Kidney (tissue), 22 donors: ENCODE measurements at places on chromosomes 16 and 17. TPM values are rescaled to one million over a fixed set of nuclear protein-coding genes. Genes with fewer than 3 reads are reported as not detected.

GRCh38 chr17:160336-160735 lies 21.1 kb downstream of the DOC2B start:
- peak; percentile 22 for DNase-seq

- no peak for DNase-seq
Observed at GRCh38 chr17:39626171-39627046, at the start of gene PPP1R1B. TSS of gene PPP1R1B (plus strand) at chr17:39626952. CDS start at chr17:39627393, 441 bp downstream.

GRCh38 chr16:29775742-29776408 lies 2.2 kb upstream of the ZG16 start:
- no peak for DNase-seq

- no peak for DNase-seq
Observed at GRCh38 chr16:87333101-87333500, 15.9 kb upstream of the C16orf95 start.

DNA sequence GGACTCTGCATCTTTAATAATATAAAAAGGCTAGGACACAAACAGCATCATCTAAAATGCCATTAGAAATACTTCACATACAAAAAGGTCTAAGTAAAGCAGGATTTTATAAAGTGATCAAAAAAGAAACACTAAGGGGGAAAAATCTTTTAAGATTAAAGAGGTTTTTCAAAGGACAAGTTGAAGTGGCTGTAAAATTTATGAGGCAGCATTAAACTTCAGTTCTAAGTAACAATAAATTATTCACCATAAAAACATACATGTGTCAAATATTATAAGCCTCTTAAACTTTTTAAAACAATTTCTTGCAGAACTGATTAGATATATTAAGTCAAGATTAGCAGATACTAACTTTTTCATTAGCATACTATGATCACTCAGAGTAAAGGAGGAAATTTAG lies 20.8 kb downstream of the CEP112 start:
- no peak for DNase-seq

DNA sequence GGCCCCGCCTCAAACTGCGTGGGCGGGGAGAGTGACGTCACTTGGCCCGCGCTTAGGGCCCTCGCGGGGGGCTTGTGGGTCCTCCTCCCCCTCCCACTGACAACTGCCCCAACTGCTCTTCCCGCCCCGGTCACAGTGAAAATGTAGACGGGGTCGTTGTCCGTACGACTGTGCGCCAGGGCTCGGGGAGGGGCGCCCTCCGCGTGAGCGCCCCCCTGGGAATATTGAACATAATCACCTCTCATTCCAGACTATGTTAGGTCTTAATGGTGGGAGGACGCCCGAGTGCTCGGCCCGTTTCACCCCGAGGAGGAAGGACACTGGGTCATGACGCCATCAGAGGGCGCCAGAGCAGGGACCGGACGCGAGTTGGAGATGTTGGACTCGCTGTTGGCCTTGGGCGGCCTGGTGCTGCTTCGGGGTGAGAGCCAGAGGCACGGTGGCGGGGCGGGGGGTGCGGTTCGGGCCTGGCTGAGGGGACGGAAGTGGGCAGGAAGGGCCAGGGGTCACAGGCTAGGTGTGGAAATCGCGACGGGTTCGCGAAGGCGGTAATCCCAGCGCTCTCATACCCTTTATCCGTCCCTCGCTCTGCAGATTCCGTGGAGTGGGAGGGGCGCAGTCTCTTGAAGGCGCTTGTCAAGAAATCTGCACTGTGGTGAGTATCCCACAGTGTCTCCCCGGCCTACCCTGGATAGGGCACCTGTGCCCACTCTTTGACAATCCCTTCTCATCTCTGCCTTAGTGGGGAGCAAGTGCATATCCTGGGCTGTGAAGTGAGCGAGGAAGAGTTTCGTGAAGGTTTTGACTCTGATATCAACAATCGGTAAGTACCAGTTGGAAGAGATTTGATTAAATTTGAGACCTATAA lies at the start of gene ELP5:
Gene ELP5 (plus strand): TSS at position 40 of the 868 bp plus-strand sequence. CDS start 336 bp downstream, at position 376.
- DNase-seq, result peak; percentile 100

GRCh38 chr16:89831810-89832328 lies 3.6 kb downstream of the SPIRE2 start:
- DNase-seq, result no peak

GRCh38 chr17:40526668-40527067 lies 25.2 kb upstream of the TNS4 start:
- no peak for DNase-seq

- DNase-seq, result no peak
Observed at GRCh38 chr17:1920948-1921351, 91.1 kb downstream of the RPA1 start.

DNA sequence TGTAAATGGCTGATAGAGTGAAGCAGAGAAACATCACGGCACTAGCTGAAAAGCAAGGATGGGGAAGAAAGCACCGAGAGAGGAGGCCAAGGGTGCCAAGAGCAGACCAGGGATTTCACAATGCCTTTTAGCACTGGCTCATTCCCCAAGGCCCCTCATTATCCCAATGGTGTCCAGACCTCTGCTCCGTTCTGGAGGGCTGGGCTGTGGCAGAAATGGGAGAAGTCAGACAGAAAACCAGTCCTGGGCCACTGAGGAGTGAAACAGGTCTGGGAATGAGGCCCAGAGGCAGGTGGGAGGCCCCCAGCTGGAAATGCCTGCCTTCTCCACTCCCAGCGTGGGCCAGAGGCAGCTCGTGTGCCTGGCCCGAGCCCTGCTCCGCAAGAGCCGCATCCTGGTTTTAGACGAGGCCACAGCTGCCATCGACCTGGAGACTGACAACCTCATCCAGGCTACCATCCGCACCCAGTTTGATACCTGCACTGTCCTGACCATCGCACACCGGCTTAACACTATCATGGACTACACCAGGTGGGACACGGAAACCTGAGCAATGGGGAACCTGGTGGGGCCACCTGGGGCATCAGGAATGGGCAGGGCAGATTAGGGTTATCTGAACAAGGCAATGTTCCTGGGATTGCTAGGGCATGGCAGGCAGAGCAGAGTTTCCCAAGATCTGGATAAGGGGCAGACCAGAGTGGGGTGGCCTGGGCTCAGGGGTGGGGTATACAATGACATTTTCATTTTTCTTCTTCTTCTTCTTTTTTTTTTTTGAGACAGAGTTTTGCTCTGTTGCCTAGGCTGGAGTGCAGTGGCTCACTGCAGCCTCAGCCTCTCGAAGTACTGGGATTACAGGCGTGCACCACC lies 20.3 kb downstream of the ANKRD40 start:
- DNase-seq, result no peak

DNA sequence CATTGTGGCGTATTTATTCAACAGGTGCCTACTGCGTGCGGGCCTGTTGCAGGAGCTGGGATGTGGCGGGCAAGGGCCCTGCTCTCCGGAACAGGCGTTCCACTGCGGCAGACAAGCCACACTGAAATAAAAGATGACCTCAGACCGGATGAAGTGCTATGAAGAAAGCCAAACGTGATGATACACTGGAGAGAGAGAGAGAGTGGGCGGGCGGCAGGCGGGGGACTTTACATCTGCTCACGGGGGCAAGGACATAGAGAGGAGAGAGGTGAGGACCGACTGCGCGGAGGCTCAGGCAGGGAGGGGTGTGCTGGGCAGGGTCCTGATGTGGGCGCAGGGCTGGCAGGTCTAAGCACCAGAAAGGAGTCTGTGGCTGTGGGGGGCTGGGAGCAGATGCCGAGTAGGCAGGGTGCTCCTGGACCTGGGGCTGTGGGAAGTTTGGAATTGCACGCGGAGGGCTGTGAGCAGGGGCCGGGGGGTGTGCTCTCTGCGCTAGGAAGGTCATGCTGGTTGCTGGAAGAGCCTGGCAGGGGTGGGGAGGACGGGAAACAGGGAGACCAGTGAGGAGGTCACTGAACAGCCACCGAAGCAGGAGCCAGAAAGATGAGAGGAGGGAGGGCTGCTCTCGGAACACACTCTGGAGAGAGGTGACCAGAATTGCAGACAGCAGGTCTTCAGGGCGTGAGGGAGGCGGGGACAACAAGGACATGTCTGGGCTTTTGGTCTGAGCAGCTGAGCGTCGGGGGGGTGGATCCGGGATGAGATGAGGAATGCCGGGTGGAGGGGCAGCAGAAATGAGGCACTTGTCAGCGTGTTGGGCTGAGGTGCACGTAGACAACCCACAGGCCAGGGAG lies 9.9 kb downstream of the MXRA7 start:
- DNase-seq, result peak; percentile 75

DNA sequence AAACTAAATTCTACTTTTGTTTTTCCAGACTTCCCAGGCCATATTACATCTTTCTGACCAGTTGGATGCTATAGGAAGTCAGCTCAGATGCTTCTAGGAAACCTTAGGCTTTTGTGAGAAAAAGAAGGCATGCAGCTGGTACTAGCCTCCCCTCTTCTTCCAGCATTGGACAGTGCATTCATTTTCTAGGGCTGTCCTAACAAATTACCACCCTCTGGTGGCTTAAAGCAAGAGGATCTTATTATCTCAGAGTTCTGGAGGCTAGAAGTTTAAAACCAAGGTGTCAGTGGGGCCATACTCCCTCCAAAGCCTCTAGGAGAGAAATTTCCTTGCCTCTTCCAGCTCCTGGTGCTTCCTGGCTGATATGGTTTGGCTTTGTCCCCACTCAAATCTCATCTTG lies 467.8 kb downstream of the SLC39A11 start:
- DNase-seq, result no peak

DNA sequence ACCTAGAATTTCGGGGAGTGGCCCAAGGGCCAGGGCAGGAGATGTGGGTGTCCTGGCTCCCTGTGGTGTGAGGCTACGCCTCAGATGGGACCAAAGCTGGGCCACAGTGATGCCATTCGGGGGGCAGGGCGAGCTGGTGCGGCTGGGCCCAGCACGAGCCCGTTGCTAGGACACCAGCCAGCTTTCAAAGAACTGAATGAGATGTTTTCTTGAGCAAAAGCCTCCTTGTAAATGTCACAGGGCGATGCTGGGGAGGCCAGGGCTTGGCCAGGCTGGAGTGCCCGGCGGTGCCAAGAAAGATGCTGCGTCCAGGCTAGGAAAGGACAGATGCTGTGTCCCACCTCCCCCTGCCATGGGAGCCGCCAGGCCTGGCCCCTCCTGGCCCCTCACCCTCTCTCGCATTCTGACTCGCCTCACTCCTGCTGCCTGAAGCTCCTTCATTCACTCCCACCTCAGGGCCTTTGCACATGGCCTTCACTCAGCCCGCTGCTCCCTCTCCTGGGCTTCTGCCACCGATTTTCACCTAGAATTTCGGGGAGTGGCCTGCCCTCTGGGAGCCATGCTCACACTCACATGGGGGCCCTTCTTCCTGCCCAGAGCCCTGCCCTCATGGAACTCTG lies 39.1 kb downstream of the CPNE2 start:
- peak; percentile 53 for DNase-seq

DNA sequence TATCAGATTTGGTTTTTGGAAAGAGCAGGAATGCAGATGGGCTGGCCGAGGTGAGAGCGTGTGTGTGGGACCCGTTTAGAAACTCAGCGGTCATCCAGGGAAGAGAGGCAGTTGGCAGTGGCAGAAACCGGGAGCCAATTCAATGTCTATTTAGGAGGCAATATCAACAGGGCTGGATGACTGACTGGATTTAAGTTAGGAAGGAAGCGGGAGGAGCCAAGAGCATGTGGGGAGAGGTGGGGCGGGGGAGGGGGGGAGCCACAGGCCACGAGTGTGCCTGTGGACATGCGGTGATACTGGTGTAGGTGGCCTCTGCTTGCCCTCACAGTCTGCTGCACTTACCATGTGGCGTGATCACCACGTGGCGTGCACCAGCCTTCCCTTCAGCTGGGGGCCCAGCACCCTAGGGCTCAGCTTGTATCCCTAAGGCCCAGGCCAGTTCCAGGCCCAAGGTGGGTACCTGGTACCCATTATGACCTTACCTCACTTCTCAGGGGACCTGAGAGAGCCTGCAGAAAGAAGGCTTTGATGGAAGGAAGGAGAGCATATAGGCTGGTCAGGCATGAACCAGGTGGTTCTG lies 10.8 kb upstream of the TPPP3 start:
- DNase-seq, result no peak

GRCh38 chr17:61724777-61725176 lies 133.8 kb upstream of the NACA2 start:
- no peak for DNase-seq

- DNase-seq, result no peak
Observed at GRCh38 chr17:75348386-75349012, 57.0 kb downstream of the GRB2 start.

- peak; percentile 25 for DNase-seq
Observed at GRCh38 chr16:55411231-55411630, 67.8 kb upstream of the MMP2 start.

- DNase-seq, result peak; percentile 22
Observed at GRCh38 chr16:49455991-49456745, 82.6 kb downstream of the C16orf78 start.

GRCh38 chr17:60423865-60424264 lies 1.6 kb downstream of the CHCT1 start:
- no peak for DNase-seq

- DNase-seq, result no peak
Observed at GRCh38 chr17:12712941-12713340, 47.3 kb downstream of the MYOCD start.

The DLX4 gene
- polyA plus RNA-seq, result not detected

The ERAL1 gene
- polyA plus RNA-seq, result 71.6 TPM

The SHCBP1 gene
- polyA plus RNA-seq, result 2.6 TPM

The ZNF205 gene
- polyA plus RNA-seq, result 14.1 TPM

The CIITA gene
- 8.3 TPM for polyA plus RNA-seq

The XYLT1 gene
- polyA plus RNA-seq, result 0.52 TPM

The APOH gene
- 13.5 TPM for polyA plus RNA-seq

The SLC52A1 gene
- 0.90 TPM for polyA plus RNA-seq

The PRAC1 gene
- not detected for polyA plus RNA-seq
